ENCODE measurements at places on chromosomes 7 and 10.

- DNase-seq: no peak
Measured at GRCh38 chr10:34206078-34206934, 608.8 kb downstream of the PARD3 start.

GRCh38 chr7:7834761-7835160 is 116.4 kb upstream of the RPA3 start:
- no peak for DNase-seq

GRCh38 chr7:46129831-46130230 is 208.8 kb upstream of the IGFBP3 start:
- no peak for DNase-seq

GRCh38 chr7:92704858-92705257 is 114.7 kb upstream of the FAM133B start:
- no peak for DNase-seq

DNA sequence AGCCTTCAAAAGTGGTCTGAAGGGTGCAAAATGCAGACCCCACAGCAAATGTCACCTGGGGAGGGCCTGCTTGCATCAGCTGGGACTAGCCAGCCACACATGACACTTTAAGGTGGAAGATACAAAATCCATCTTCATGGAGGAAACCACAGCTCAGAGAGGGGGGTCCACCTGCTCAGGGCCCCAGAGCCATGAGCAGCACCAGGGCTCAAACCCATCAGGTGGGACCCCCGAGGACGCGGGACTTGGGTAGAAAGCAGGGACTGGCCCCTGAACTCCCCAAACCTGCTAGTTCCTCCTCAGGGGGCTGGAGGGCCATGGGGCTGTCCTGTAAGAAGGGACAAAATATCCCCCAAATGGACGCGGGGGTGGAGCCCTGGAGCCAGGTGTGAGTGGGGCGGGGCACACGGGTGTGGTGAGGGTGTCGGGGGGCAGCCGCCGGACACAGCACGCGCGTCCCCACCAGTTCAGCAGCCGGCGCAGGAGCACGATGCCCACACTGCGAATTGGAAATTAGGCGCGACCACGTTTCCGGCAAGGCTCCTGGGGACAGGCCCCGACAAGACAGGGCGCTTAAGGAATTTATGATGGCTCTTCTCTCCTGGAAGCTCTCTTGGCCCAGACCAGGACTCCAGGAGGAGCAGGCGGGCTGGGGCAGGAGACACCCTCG is 8.0 kb downstream of the PDGFA start:
- no peak for DNase-seq

GRCh38 chr7:134317434-134317833 is 704 bp upstream of the SLC35B4 start:
- no peak for DNase-seq
